Natural killer cell treated with Interleukin-12 subunit alpha and Interleukin-12 subunit beta and Interleukin-15 and Interleukin-18, amount 100 ng/mL, for 72 hours (primary cell): ENCODE measurements at places on chromosomes 6 and 20. TPM values are rescaled to one million over a fixed set of nuclear protein-coding genes. Genes with fewer than 3 reads are reported as not detected.

GRCh38 chr6:13252790-13253189, 75.5 kb downstream of the TBC1D7 start:
- H3K4me3 ChIP-seq = no peak overlapping the region
- DNase-seq = no peak
- no peak overlapping the region for H3K27ac ChIP-seq
- H3K4me1 ChIP-seq = no peaks in the 10 kb centered on the region

GRCh38 chr20:48333707-48334106, 494.1 kb downstream of the PREX1 start:
- H3K36me3 ChIP-seq = no peaks in the 10 kb centered on the region
- peaks cover 16% of the 10 kb centered on the region for H3K27me3 ChIP-seq
- no peak for DNase-seq

DNA sequence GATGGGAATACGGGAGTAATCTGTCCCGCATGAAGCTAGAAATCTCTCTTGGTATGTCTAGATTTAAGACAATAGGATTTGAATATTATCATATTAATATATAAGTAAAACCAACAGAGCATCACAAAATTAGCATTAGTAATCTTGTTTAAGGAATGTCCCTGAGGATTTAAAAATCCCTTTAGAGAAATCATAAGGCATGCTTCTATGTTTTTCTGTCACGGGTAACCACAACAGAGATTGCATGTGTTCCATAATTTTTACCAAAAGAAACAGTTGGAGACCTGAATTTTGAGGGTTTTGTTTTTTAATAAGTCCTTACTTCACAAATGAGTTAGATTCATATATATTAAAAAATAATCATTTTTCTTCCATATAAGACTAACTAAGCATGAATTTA, 146.8 kb downstream of the GJA1 start:
- no peaks in the 10 kb centered on the region for H3K36me3 ChIP-seq
- no peak overlapping the region for H3K27ac ChIP-seq
- DNase-seq = no peak

DNA sequence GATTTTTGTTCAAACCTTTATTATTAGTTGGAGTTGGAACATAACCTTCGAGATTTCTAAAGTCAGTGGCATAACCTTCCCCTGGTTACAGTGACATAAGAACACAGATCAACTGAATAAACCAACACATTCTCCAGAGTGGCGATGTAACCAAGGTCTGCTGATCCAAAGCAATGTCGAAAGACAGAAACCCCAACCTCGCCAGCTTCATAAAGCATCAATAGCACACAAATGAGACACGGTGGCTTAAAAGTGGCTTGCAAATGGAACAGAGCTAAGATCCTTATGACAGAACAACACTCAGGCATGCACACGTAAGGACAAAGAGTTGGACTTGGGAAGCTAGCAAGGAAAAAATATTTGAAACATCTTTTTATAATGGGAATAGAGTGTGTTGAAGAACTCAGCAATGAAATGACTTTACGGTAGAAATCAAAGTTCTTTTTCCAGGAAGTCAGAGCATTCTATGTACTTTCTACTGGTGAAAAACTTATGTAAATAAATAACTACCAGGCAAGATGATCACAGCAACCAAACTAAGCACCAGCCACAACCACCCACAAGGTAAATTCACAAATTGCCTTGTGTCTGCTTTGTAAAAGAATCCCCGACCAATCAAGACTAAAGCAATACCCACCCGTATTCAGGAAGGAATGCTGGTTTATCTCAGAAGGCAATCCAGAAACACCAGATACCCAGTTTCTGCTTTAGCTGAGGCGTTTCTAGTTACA, 61.0 kb upstream of the NHSL1 start:
- DNase-seq = no peak
- no peaks in the 10 kb centered on the region for H3K4me1 ChIP-seq
- no peak overlapping the region for H3K4me3 ChIP-seq

Gene SHLD1
- 11.6 TPM for total RNA-seq

DNA sequence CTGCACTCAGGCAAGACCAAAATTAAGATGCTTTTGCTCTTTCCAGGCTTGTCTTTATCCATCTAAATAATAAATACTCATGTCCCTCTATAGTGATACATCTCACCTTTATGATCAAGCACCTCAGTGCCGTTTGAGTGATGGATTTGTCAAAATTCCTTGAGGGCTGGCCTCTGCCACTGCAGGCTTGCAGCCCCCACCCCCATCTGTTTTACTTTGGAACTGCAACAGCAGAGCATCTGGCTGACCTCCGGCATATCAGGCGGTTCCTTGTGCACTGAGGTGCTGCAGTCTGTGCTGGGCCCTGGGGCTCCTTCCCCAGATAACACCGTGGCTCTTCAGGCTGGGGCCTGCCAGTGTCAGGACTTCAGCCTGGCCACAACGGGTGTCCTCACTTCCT, 386.9 kb downstream of the CDH26 start:
- no peak for DNase-seq
- no peaks in the 10 kb centered on the region for H3K4me1 ChIP-seq
- no peak overlapping the region for H3K27ac ChIP-seq

Gene CNR1
- total RNA-seq = not detected

Gene SNAI1
- total RNA-seq = 0.71 TPM

GRCh38 chr20:35611482-35611881, 4.1 kb upstream of the SPAG4 start:
- no peak overlapping the region for H3K27ac ChIP-seq
- no peaks in the 10 kb centered on the region for H3K36me3 ChIP-seq
- peaks cover 15% of the 10 kb centered on the region for H3K4me1 ChIP-seq
- DNase-seq = no peak

Gene FUT9
- total RNA-seq = not detected

GRCh38 chr6:71523548-71523947, 234.9 kb downstream of the OGFRL1 start:
- H3K4me3 ChIP-seq = no peak overlapping the region
- H3K4me1 ChIP-seq = no peaks in the 10 kb centered on the region
- H3K27ac ChIP-seq = no peak overlapping the region
- DNase-seq = no peak
- H3K36me3 ChIP-seq = no peaks in the 10 kb centered on the region
- H3K27me3 ChIP-seq = peaks cover 3% of the 10 kb centered on the region

Gene MACROD2
- not detected for total RNA-seq

DNA sequence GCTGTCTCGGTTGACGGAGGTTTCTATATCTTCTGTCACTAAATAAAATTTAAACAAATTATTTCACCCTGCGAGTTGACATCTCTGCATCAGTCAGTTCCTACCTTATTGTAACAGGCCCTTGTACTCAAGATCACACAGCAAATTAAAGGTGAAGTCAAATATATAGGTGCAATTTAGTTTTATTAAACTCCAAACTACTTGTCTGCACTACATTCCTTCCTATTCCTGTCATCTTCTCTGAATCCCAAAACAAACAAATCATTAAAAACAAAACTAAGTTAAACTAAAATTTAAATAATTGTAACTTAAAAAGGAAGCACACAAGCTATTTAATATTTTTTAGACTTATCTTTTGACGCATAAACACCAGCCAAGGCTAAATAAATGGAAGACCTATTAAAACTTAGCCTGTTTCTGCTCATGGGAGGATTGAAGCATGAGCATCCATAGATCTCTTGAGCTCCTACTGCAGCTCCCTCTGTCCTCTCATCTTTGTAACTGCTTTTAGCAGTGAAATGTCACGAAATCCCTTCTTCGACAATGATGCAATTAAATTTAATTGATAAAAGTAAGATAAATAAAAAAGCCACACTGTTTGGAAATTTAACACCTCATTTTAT, 1152.3 kb upstream of the GJE1 start:
- H3K4me3 ChIP-seq = no peak overlapping the region
- no peaks in the 10 kb centered on the region for H3K36me3 ChIP-seq
- no peaks in the 10 kb centered on the region for H3K4me1 ChIP-seq
- no peaks in the 10 kb centered on the region for H3K27me3 ChIP-seq
- no peak for DNase-seq
- H3K27ac ChIP-seq = no peak overlapping the region

GRCh38 chr6:142292166-142292924, 9.5 kb upstream of the ADGRG6 start:
- H3K4me3 ChIP-seq = no peak overlapping the region
- no peaks in the 10 kb centered on the region for H3K4me1 ChIP-seq
- no peaks in the 10 kb centered on the region for H3K36me3 ChIP-seq
- no peak overlapping the region for H3K27ac ChIP-seq

DNA sequence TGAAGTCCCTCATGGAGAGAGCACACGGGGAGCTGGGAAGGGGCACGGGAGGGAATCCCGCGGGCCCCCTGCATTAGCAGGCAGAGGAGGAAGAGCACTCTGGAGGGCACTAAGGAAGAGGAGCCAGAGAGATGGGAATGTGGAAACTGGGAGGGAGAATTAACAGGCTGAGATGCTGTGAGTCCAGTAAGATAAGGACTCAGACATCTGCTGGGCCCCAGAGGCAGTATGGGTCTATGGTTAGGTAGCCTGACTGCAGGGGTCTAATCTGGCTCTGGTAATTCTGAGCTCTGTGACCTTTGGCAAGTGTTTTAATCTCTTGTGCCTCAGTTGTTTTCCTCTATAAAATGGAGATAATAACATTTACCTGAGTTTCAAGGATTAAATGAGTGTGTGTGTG, 15.7 kb upstream of the SRSF3 start:
- no peak for DNase-seq
- H3K27ac ChIP-seq = no peak overlapping the region
- H3K27me3 ChIP-seq = no peaks in the 10 kb centered on the region
- no peaks in the 10 kb centered on the region for H3K36me3 ChIP-seq

Gene OTOR
- not detected for total RNA-seq

DNA sequence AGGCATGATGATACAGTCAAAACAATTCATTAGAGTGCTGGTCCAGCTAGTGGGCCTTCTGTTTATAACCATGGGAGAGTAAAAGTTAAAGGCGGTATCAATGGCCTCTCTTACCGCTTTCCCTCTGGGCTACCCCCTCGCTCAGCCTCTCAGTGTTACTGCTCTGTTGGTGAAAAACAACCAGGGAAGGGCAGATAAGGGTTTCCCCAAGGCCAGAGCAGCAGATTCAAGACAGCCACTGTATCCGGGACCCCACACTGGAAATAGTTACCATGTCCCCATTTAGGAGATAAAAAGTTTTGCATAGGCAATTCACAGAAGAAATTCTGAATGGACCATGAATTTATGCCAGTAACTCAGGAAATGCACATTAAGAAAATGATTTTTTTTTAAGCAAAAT, 13.4 kb downstream of the SCGN start:
- no peak overlapping the region for H3K27ac ChIP-seq
- no peaks in the 10 kb centered on the region for H3K4me1 ChIP-seq
- H3K4me3 ChIP-seq = no peak overlapping the region
- no peak for DNase-seq

- no peak overlapping the region for H3K4me3 ChIP-seq
- DNase-seq = no peak
- no peak overlapping the region for H3K27ac ChIP-seq
- no peaks in the 10 kb centered on the region for H3K36me3 ChIP-seq
- H3K4me1 ChIP-seq = peaks cover 17% of the 10 kb centered on the region
Measured at GRCh38 chr6:31768363-31769257, 6.2 kb downstream of the SAPCD1 start.

Gene PKIB
- total RNA-seq = not detected

Gene NRSN2
- 3.6 TPM for total RNA-seq

DNA sequence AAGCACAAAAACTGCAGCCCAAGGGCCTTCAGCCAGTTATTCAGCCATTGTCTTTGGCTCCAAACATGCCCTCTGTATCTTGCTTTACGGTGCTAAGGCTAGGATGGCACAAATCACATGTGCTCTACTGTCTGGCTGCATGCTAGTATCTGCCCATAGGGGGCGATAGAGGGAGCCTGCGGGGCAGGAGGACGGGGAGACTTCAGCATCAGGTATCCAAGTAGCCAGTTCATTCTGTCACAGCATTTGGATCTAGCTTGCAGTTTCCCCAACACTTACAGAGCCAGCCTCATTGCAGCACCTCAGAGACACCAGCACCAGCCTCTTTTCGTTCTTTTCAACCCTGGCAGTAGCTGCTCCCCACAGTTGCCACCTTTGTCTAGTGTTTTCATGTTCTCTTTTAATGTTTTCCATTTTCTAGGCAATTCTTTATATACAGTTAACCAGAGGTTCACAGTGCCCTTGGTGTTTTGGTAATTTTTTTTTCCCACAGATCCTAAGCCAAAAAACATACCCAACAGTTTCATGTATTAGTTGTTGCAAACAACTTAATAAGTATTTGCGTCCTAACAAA, 705.9 kb downstream of the PTPRT start:
- H3K4me3 ChIP-seq = no peak overlapping the region
- DNase-seq = no peak
- H3K36me3 ChIP-seq = no peaks in the 10 kb centered on the region
- no peaks in the 10 kb centered on the region for H3K27me3 ChIP-seq
- H3K4me1 ChIP-seq = no peaks in the 10 kb centered on the region

Gene RBBP8NL
- total RNA-seq = not detected

Gene KIAA1755
- not detected for total RNA-seq

- DNase-seq = no peak
- peak overlapping the region; percentile 4 for H3K27ac ChIP-seq
- peaks cover 7% of the 10 kb centered on the region for H3K36me3 ChIP-seq
- peaks cover 28% of the 10 kb centered on the region for H3K27me3 ChIP-seq
- H3K4me3 ChIP-seq = peak overlapping the region; percentile 87
Measured at GRCh38 chr6:90294008-90294511, 2.6 kb downstream of the BACH2 start.

DNA sequence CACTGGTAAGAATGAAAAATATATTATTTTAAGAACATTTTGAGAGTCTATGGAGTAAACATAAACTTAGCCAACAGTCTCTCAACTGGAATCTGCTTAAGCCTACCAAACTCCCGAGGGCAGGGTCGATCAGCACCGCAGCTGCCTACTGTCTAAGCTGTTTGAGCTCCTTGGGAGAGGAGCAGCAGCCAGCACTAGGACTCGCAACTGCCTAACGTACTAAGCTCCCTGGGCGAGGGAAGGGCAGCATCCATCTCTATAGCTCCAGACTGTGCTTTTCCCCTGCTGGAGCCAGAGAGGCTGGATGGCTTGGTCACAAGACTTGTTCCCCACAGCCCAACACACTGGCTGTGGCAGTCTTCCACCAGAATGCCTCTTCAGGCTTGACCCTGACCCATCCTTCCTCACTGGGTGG, 96.4 kb downstream of the MOXD1 start:
- no peak overlapping the region for H3K27ac ChIP-seq
- H3K4me3 ChIP-seq = no peak overlapping the region

Gene CAP2
- not detected for total RNA-seq
